ENCODE measurements at places on chromosomes 12 and 14.

- DNase-seq, result peak; percentile 45
Observed at GRCh38 chr14:97219431-97220017, 422.3 kb downstream of the VRK1 start.

GRCh38 chr12:92469837-92470236 is 233.0 kb upstream of the PLEKHG7 start:
- DNase-seq, result no peak

DNA sequence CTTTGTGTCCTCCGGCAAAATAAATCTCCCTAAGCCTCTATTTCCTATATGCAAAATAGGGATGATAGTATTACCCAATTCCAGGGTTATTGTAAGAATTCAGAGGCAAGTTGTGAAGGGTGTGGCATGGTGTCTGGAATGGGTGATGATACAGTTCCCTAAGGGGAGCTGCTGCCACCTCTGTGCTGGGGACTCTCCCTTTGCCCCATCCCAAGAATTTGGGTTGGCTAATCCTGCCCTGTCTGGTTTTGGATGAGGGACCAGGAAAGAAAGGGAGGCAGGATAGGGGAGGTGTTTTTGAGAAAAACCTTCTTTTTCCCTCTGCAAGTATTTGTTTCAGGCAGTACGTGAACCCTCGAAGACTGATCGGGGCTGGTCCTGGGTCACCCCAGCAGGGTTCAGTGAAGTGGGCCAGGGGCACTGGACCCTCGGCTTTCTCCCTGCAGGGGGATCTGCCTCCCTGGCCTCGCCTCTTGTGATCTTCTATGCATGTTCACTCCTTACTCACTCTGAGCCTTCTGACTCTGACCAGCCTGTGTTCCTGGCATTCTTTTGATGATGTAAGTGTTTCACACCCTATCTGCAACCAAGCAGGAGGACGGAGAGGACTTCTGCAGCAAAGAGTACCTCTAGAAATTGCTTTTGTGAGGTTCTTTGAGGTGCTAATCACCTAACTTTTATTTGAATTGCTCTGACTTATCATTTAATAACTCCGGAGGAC is 60.8 kb downstream of the RASSF3 start:
- no peak for DNase-seq

- DNase-seq, result no peak
Observed at GRCh38 chr14:64762044-64763034, 58.1 kb downstream of the PLEKHG3 start.

DNA sequence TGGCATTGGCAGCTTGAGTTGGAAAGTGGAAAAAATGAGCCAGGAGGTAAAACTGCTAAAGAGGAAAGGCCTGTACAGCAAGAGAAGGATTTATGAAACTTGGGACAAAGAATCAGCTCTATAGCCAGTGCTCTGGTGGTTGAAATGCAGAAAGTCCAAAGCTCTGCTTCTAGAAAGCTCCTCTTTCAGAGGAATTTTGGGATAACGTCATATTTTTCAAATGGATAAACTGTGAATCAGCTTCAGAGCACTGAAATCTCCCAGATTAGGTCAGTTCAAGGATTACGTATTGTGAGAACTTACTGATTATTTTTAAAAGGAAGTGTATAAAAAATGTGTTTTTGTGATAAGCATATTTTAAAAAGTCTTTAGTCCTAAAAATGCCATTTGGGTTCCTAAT is 203.1 kb upstream of the CNOT2 start:
- no peak for DNase-seq

All from stimulated activated naive CD4-positive, alpha-beta T cell (primary cell).